ENCODE measurements at places on chromosomes 2 and 18.

GRCh38 chr2:218881744-218882460, 1.2 kb downstream of the WNT10A start:
- no peak for DNase-seq

- no peak for DNase-seq
These were observed 7.2 kb upstream of the KIAA2012 start for GRCh38 chr2:202065876-202066275.

GRCh38 chr18:3345452-3345851, 83.5 kb downstream of the MYL12B start:
- no peak for DNase-seq

GRCh38 chr2:172988728-172989127, 86.9 kb upstream of the MAP3K20 start:
- DNase-seq: no peak

- DNase-seq: no peak
These were observed 266.4 kb upstream of the ETAA1 start for GRCh38 chr2:67130531-67131256.

DNA sequence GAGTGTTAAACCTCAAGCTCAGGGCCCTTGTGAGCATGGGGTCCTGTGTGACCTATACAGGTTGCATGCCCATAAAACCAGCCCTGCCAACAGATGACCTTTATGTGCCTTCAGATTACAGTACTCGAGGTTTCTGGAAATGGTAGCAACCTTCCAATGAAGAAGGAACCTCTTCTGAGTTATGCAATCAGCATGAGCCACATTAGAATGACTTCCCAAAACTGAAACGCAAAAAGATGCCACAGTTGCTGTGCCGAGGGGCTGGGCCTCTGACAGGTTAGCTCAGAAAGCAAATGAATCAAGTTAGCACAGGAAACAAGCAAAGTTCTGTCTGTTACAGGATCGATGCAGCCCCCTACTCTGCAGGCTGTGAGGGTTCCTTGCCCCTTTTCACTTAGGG, 37.7 kb downstream of the TGFA start:
- no peak for DNase-seq

DNA sequence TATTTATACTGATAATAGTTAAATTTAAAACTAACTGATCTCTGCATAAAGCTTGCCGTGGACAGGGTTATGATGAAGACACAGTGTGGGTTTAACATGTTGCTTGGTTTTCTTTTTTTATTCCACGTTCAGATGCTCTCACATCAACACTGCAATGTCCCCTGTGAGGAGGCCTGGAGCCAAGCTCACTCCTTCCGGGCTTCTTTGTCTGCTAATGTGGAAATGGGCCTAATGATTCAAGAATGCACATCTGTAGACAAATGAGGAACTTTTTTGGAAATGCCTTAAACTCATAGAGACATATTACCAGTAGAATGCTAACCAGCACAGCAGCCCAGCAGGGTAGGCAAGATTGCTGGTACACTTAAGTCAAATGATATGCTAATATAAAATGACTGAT, 208.0 kb downstream of the GALR1 start:
- no peak for DNase-seq

- DNase-seq: no peak
These were observed 103.4 kb downstream of the HDAC4 start for GRCh38 chr2:239297142-239298004.

- DNase-seq: no peak
These were observed 107.1 kb downstream of the CTNNA2 start for GRCh38 chr2:79619976-79620375.

GRCh38 chr2:161426922-161427663, 11.0 kb downstream of the TBR1 start:
- no peak for DNase-seq

DNA sequence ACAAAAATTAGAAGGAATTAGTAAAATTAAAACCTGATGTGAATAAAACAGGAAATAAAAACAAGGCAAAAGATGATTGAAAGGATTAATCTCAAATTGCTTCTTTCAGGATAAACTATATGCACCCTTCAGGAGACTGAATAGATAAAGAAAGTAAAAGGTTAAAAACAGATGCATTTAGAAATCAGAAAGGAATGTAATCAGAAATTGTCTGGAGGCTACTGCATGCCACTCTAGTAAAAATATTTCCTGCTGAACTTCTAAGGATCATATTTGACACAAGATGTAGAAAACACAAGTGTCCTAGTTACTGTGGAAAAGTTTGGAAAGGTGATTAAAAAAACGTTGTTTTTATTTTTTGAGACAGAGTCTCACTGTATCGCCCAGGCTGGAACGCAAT, 16.2 kb downstream of the CHCHD5 start:
- DNase-seq: no peak

DNA sequence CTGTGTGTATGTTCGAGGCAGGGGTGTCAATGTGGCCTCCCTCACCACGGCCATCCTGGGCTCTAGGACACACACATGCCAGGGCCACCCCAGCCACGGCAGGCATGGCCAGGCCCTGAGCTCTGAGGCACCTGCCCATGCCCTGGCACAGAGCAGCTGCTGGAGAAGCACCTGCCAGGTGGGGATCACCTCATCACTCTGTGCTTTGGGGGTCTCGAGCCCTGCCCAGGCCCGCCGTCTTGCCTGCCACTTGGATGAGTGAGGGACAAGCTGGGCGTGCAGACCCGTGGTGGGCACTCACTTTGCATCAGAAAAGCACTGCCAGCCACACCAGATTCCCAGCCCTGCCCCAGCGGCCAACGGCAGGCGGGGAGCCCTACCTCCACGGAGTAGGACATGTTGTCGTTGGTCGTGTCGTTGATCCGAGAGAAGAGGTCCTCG, 33.1 kb downstream of the KIF1A start:
- no peak for DNase-seq

GRCh38 chr2:204871231-204871953, 326.1 kb downstream of the PARD3B start:
- no peak for DNase-seq

GRCh38 chr2:239775623-239776435, 249.3 kb downstream of the NDUFA10 start:
- DNase-seq: no peak

DNA sequence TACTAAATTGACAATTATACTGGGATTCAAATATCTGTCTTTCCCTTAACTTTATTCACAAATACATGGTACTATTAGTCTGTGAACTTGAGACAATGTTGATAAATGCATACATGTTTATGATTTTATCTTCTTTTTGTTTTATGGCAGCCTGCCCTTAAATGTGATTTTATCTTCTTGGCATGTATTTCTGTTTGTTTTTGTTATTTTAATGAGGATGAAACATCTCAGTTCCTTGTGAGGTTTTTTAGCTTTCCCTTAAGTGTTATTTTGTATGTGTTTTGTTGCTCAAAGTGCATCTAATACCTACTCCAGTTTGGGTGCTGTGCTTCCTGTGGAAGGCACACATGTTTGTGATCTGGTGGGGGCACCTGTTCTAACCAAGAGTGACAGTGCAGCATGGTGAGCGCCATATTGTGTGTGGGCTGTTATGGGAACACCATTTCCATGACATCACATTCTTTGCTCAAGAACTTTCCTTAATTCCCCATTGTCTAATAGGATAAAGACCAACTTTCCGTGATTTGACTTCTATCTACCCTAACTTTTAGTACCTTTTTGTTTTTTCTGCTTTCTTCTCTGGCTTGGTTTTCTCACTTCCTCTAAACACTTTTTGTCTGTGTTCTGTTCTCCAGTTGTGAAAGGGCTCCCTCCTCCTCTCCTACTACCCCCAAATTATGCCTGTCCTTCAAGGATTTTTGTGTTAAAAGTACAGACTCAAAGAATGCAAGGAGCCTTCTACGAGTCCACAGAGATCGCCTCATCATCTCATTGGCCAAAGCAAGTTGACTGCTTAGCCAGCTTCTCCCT, 162.1 kb upstream of the TTC39C start:
- no peak for DNase-seq
